ENCODE measurements at places on chromosomes 3 and 15.

- DNase-seq = no peak
These were observed 40.9 kb upstream of the RNU6-1 start for GRCh38 chr15:67880651-67881182.

DNA sequence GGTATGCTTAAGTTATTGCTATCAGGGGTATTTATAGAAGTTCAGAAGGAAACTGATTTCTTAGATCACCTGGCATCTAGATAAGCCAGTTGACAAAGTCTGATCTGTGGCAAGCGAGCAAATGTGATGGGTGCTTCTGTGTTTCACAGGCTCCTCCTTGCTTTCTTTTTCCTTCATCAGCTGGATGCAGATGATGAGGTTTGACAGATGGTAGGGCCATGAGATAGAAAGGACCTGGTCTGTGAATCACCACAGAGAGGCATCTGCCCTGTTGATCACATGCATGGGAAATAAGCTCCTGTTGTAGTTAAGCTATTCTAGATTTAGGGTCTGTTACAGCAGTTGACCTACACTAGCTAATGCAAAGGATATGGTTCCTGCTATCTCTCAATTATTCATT lies 372.0 kb downstream of the NEK10 start:
- no peak for DNase-seq

- no peak for DNase-seq
These were observed 2.3 kb downstream of the ARPC4 start for GRCh38 chr3:9795207-9795606.

- no peak for DNase-seq
These were observed 313.9 kb upstream of the NR2E3 start for GRCh38 chr15:71496336-71496955.

DNA sequence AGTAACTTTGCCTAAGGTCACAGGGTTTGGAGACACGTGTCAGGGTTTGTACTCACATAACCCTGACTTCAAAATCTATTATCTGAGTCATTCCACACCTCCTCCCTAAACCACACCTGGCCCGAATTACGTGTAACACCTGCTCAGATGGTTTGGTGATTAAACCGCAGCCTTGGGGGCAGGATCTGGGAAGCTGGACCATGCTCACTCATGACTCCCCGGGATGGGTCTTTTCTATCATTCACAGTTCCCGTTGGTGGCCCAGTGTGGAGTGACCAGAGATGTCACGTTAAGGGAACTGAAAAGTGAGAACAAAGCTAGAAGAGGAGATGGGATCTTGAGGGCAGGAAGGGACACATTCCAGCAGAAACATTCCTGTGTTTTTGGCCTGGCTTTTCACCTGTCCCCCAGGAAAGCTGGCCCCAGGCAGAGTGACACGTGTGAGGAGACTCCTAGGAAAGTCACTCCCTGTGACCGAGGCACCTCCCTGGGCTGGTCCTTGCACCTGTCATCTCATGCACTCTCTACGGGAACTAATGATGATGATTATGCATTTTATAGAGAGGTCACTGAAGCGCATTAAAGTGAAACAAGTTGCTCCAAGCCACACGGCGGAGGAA lies 75.4 kb upstream of the POMGNT2 start:
- DNase-seq = no peak

Data from D341Med (cell line).